NCI-H2107 (cell line): ENCODE measurements at places on chromosomes 5 and 9.

DNA sequence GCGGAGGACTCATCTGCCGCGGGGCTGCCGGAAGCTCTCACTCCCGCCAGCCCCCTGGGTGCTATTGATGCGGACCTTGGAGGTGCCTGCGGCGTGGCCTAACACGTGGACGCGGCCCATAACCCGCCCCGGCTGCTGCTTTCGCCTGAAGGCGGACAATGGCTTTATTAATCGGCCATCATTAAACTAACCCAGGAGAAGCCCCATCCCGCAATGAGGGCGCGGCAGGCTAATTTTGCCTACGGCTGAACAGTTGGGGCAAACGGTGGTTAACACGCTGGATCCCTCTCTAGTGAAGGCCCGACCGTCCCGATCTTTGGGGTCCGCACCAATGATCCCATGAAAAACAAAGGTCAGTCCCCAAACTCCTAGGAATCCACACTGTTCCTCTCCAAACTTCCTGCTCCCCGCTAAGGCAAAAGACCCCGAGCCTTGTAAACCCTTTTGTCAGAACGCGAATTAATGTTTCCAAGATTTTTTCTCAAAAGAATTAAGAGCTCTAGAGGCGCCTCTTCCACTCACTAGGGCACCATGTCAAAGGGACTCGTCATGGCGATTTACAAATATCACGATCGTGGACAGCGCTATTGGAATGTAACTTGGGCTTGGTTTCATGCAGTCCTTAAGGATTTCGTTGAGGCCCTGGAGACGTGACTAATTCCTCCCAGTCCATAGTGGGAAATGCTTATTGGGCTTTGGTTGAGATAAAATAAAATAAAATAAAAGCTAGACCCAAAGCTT lies 193.1 kb downstream of the MEF2C start:
- DNase-seq, result no peak

DNA sequence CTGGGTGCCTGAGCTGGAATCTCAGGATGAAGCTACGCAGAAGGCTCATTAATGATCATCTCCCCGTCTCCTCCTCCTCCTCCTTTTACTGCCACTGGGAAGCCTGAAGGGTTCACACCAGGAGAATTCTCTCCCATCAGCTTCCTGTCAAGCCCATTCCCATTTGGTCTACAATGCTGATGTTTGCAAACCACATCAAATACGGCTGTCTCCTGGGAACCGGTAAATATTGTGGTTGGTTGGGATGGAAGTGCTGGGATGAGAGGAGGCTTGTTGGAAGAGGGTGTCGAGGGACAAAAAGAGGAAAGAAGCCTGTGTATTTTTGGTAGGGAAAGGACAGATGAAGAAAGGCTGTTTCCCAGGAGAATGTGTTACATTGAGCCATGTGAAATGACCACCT lies 13.2 kb upstream of the S1PR3 start:
- no peak for DNase-seq

GRCh38 chr5:42005561-42006153 lies 80.6 kb downstream of the FBXO4 start:
- no peak for DNase-seq

GRCh38 chr5:126031989-126032716 lies 391.1 kb upstream of the GRAMD2B start:
- DNase-seq, result no peak

GRCh38 chr9:116212986-116213692 lies 59.5 kb downstream of the PAPPA start:
- no peak for DNase-seq
